ENCODE measurements at places on chromosomes 7 and 10. TPM values are rescaled to one million over a fixed set of nuclear protein-coding genes. Genes with fewer than 3 reads are reported as not detected.

GRCh38 chr10:114704679-114705078 lies 46.6 kb upstream of the ABLIM1 start:
- no peaks in the 10 kb centered on the region for H3K4me1 ChIP-seq
- no peaks in the 10 kb centered on the region for H3K27me3 ChIP-seq
- no peak overlapping the region for H3K4me3 ChIP-seq
- no peaks in the 10 kb centered on the region for H3K36me3 ChIP-seq
- no peak for DNase-seq
- no peak overlapping the region for H3K27ac ChIP-seq

ANKRD2 gene
- total RNA-seq: 0.40 TPM

ATOH7 gene
- total RNA-seq: not detected

GRCh38 chr10:71968553-71969474 lies 4.6 kb downstream of the CHST3 start:
- H3K36me3 ChIP-seq: no peaks in the 10 kb centered on the region
- peak overlapping the region; percentile 6 for H3K4me3 ChIP-seq
- H3K27me3 ChIP-seq: no peaks in the 10 kb centered on the region
- peak; percentile 34 for DNase-seq
- H3K4me1 ChIP-seq: peaks cover 48% of the 10 kb centered on the region

DNA sequence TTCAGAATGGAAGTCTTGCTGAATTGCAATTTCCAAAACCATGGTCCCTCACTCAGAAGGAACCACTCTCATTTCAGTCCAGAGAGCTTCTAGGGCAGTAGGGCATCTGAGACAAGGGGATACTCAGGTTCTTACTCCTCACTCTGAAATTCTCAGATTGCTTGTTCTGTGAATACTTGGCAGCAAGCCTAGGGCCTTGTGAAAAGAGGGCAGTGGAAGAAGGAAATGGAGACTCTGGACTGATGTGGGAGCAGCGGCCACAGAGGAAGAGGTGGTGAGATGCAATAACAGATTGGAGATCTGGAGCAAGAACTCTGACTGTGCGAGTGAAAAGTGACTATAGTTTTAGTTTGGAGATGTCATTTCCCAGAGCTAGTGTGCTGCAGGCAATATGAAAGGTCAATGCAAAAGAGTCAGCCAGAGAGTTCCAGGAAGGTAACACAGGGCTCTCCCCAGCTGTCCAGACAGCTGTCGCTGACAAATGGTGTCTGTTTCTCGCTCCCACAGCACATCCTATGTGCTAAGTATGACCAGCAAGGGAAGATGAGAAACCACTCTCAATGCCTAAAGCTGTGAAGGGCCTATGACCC lies 291.6 kb upstream of the KIAA1217 start:
- no peaks in the 10 kb centered on the region for H3K36me3 ChIP-seq
- no peak for DNase-seq
- no peak overlapping the region for H3K27ac ChIP-seq
- no peaks in the 10 kb centered on the region for H3K27me3 ChIP-seq
- H3K4me3 ChIP-seq: no peak overlapping the region
- H3K4me1 ChIP-seq: no peaks in the 10 kb centered on the region

AASS gene
- 97.6 TPM for total RNA-seq

DNA sequence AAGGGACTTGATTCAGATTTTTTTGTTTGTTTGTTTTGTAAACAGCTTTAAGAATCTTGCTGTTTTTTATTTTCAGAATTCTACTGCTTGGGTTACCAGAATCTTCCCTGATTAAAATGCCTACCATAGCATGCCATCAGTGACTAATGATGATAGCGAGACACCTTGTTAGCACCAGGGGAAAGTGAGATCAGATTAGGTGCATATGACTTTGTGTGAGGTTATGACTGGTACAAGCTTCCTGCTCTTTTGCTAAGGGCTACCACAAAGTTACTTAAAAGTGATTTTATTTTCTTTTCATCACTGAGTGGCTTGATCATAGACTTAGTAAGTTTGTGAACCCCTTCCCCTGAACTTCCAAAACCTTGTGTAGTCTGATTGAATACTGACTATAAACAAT lies 93.5 kb downstream of the SND1 start:
- no peak overlapping the region for H3K27ac ChIP-seq
- no peaks in the 10 kb centered on the region for H3K27me3 ChIP-seq
- H3K4me1 ChIP-seq: no peaks in the 10 kb centered on the region
- DNase-seq: no peak
- no peak overlapping the region for H3K4me3 ChIP-seq
- no peaks in the 10 kb centered on the region for H3K36me3 ChIP-seq

DNA sequence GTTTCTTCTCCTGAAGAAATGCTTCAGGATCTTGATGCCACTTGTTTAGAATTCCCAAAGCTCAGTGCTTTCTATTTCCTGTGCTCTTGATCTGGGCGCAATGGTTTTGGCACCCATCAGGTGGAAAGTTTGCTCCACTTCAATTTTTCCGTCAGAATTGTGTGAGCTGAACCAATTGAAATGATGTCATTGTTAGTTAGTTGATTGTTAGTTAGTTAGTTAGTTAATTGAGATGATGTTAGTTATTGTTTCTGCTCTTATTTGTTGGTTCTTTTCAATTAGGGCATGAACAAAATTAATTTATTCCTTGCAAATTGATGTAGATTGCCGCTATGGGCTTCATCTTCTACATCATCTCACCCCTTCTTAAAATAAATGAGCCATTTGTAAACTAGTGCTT lies 252.6 kb downstream of the BAMBI start:
- no peaks in the 10 kb centered on the region for H3K27me3 ChIP-seq
- H3K4me3 ChIP-seq: no peak overlapping the region
- H3K27ac ChIP-seq: no peak overlapping the region
- no peak for DNase-seq
- no peaks in the 10 kb centered on the region for H3K36me3 ChIP-seq

DNA sequence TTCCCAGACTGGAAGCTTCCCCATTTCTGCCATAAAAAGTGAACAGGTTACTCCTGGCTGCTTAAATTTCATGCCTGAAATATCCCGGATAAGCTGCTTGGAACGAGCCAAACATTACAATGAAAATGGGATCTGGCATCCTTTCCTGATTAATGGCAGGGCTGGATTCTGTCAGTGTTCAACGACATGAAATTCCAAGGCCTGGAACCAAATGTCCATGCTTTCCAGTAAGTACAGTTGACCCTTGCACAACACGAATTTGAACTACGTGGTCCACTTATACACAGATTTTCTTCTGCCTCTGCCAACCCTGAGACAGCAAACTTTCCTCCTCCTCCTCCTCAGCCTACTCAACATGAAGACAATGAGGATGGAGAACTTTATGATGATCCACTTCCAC lies 65.4 kb downstream of the SGMS1 start:
- DNase-seq: no peak
- H3K27ac ChIP-seq: no peak overlapping the region
- no peaks in the 10 kb centered on the region for H3K36me3 ChIP-seq

ASZ1 gene
- total RNA-seq: not detected

WNT8B gene
- 0.36 TPM for total RNA-seq

DNA sequence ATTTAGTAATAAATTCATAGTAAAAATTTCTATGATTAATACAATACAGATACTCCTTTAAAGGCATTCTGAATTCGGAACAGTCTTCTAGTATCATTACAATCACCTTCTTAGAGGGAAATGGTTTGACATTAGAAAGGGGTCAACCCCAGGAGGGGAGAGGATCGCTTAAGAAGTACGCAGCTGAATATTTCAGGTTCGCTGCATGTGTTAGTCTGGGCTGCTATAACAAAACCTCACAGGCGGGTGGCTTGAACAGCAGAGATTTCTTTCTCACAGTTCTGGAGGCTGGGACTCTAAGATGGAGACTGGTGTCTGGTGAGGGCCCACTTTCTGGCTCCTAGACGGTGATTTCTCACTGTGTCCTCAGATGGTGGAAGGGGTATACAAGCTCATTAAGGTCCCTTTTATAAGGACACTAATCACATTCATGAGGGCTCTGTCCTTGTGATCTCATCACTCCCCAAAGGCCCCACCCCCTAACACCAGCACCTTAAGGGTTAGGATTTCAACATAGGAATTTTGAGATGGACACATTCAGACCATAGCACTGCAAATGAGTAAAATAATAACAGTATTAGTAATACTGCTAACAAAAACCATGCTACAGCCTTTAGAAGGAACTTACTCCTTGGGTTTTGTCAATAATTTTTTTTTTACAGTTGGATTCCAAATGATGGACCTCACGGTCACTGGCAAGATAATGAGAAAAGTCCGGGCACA lies 34.0 kb downstream of the GNA12 start:
- peak overlapping the region; percentile 82 for H3K27ac ChIP-seq
- H3K4me3 ChIP-seq: no peak overlapping the region
- no peaks in the 10 kb centered on the region for H3K36me3 ChIP-seq
- DNase-seq: peak; percentile 15

GRCh38 chr7:90487808-90488207 lies 18.4 kb downstream of the PTTG1IP2 start:
- no peak for DNase-seq
- H3K27ac ChIP-seq: no peak overlapping the region
- H3K36me3 ChIP-seq: no peaks in the 10 kb centered on the region
- no peaks in the 10 kb centered on the region for H3K4me1 ChIP-seq
- H3K27me3 ChIP-seq: no peaks in the 10 kb centered on the region

TWIST1 gene
- total RNA-seq: 2.7 TPM
